ENCODE measurements at places on chromosomes 1 and 21.
A peak's percentile ranks its signal among the peaks of the same experiment; 100 is the strongest.

GRCh38 chr1:39086386-39086785, 60.2 kb downstream of the NDUFS5 start:
- no peak for DNase-seq

GRCh38 chr1:28860332-28861073, 48.5 kb downstream of the OPRD1 start:
- DNase-seq, result no peak

- peak; percentile 82 for DNase-seq
Measured at GRCh38 chr1:33902486-33903209, 38.8 kb downstream of the HMGB4 start.

DNA sequence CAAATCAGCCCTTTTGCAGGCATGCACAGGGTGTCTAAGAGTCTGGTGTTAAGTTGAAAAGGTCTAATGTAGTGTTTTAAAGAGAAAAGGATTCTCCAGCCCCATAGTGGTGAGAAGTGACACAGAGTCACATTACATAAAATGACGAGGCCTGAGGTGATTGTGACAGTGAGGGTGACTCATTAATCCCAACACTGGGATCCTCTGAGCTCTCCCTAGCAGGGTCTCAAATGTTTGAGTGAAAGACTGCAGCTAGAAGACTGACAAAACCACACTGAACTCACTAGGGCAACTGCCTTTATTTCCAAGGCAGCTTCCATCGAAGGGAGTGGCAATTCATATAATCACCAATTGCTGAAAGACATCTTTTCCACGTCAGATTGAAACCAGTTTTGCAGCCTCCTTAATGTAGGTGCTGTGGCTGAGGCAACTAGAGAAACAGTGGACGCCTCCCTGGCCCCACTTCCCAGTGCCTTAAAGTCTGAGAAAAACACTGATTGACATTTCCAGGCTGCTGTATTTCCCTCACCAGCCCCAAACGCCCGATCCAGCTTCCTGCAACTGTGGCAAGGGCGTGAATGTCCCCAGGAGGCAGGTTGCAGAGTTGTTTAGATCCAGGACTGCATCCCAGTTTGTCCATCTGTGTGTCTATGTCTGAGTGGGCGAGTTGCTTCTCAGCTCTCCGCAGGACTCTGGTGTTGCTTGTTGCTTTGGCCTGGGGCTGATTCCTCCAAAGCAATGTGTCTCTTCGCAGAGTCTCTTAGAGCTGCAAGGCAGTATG, 81.4 kb downstream of the RUNX1 start:
- DNase-seq, result no peak

DNA sequence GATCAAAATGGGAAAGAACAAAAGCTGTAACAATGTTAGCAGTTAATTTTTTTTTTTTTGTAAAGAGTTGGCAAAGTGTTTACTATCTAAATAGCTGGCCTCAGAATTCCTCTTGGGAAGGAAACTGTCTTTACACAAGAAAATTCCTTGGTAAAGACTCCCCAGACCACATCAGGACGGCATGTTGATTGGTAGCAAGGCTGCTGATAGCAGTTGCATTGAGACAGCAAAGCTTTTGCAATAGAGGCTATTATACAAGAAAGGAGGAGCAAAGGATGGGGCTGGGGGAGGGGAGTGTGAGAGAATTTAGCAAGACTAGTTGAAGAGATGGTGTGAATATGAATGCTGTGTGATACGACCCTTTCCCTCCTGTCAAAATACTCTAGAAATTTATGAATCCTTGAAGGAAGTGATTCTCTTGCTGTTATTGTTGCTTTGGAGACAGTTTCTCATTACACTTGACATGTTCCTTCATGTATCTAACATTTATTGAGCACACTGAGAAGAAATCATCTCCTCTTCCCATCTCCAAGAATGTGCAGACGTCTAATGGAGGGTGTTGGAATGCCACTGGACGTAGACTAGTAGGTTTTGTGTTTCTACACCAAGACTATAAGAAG, 355.6 kb downstream of the SIPA1L2 start:
- DNase-seq, result no peak

DNA sequence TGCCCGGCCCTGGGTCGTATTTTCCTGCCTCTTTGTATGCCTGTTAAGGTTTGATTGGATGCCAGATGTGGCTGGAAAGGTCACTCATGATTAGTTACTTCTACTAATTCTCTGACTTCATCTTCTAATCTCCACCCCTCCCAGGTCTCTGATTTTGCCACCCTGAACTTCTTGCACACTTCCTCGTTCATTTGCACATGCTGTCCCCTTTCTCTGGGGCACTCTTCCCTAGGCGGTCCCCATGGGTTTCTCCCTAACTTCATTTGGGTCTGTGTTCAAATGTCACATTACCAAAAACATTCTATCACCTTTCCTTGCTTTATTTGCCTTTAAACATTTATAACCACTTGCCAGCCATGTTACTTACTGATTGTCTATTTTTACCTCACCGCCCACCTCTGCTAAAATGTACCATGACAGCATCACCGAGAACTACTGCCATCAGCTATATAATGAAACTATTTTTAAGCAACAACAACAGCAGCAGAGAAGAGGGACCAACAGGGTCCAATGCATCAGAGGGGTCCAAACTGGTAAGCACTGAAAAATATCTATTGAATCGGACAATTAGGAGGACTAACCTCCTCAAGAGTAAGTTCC, 45.8 kb upstream of the FMOD start:
- DNase-seq, result no peak

GRCh38 chr1:31417148-31417547, 4.1 kb downstream of the SERINC2 start:
- no peak for DNase-seq

- no peak for DNase-seq
Measured at GRCh38 chr1:181175356-181175910, 86.9 kb downstream of the IER5 start.

- peak; percentile 3 for DNase-seq
Measured at GRCh38 chr1:116228511-116228910, 117.3 kb downstream of the MAB21L3 start.

GRCh38 chr1:186839041-186839400, 10.3 kb downstream of the PLA2G4A start:
- DNase-seq, result no peak

DNA sequence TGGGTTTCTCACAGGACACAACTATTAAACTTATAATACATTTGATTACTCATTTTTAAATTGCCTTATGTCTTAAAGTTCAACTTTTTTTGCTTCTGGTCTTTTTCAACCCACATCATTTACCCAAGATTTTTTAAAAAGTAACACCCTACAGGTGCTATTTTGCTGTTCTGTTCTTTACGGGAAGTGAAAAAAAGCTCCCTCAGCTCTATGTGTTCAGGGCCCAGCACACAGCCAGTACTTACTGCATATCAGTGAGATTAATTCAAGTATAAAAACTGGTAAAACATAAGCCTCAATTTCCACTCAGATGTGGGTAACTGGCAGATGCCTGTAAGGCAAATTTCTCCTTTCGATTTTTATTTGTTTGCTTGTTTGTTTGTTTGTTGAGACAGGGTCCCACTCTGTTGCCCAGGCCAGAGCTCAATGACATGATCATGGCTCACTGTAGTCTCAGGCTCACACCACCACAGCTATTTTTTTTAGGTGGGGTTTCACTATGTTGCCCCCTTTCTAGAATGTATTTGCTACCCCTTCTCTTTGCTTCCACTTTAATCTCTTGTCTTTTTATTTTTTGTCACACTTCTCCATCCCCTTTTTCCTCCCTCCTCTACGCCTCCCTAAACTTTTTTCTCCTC, 20.3 kb downstream of the RNASEL start:
- DNase-seq, result no peak

- DNase-seq, result peak; percentile 7
Measured at GRCh38 chr1:90616395-90616794, 100.7 kb downstream of the BARHL2 start.

DNA sequence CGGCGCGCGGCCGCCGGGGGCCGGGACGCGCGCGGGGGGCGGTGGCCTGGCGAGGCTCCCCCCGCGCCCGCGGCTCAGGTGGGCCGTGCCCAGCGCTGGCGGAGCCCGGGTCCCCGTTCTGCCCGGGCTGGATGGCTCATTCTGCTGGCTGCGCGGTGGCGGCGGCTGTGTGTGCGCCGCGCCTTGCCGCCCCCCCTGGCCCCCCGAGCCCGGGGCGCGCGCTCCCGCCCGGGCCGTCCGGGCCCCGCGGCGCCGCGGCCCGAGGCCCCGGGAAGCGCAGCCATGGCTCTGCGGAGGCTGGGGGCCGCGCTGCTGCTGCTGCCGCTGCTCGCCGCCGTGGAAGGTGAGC, at the start of gene EPHB2:
Gene EPHB2 (plus strand): TSS at position 139 of the 349 bp plus-strand sequence. CDS start 144 bp downstream, at position 283.
- no peak for DNase-seq

GRCh38 chr1:56472860-56473259, 106.5 kb downstream of the PLPP3 start:
- DNase-seq, result no peak

GRCh38 chr1:9996624-9997582, at the start of gene RBP7:
Gene RBP7 (plus strand): TSS chr1:9997228. CDS start chr1:9997259, 31 bp downstream.
- no peak for DNase-seq

- DNase-seq, result no peak
Measured at GRCh38 chr1:200233393-200233792, 176.4 kb downstream of the ZNF281 start.

GRCh38 chr21:34970167-34970500, 79.0 kb downstream of the RUNX1 start:
- DNase-seq, result no peak

- DNase-seq, result no peak
Measured at GRCh38 chr1:201348211-201348566, 29.3 kb downstream of the TNNT2 start.

GRCh38 chr1:76627901-76628300, 239.4 kb upstream of the ST6GALNAC5 start:
- DNase-seq, result no peak
